ENCODE measurements at places on chromosomes 3 and 15.

GRCh38 chr3:172125053-172125452 is 85.7 kb downstream of the FNDC3B start:
- no peak for DNase-seq

DNA sequence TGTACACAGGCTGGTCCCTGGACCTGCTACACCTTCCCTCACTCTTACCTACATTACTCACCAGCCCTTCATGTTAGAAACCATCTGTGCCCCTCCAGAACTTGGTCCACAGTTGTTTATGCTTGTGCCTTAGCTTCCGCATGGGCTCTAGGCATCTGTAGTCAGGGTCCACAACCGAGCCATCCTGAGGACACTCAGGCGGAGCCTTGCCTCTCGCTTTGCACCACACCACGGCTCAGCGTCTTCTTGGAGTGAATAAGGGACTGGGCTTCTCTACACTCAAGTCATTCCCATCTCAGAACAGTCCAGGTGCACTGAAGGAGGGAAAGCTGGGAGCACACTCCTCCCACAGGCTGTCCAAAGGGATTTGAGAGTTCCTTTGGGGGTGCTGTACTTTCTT is 97.8 kb downstream of the HMG20A start:
- no peak for DNase-seq

- DNase-seq = no peak
These were observed 8.3 kb downstream of the ITPR1 start for GRCh38 chr3:4501437-4501836.

GRCh38 chr15:51121118-51121517 is 26.4 kb upstream of the TNFAIP8L3 start:
- DNase-seq = no peak

DNA sequence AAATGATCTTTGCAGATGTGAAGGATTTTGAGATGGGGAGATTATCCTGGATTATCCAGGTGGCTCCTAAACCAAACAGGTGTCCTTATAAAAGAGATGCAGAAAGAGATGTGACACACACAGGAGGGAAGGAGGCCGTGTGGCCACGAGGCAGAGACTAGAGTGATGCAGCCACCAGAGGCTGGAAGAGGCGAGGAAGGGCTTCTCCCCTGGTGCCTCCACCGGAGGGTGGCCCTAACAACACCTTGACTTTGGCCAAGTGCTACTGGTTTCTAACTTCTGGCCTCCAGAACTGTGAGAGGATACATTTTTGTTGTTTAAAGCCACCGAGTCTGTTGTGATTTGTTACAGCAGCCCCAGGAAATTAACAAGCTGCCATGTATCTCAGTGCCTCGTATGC is 127.1 kb downstream of the ASB7 start:
- no peak for DNase-seq

DNA sequence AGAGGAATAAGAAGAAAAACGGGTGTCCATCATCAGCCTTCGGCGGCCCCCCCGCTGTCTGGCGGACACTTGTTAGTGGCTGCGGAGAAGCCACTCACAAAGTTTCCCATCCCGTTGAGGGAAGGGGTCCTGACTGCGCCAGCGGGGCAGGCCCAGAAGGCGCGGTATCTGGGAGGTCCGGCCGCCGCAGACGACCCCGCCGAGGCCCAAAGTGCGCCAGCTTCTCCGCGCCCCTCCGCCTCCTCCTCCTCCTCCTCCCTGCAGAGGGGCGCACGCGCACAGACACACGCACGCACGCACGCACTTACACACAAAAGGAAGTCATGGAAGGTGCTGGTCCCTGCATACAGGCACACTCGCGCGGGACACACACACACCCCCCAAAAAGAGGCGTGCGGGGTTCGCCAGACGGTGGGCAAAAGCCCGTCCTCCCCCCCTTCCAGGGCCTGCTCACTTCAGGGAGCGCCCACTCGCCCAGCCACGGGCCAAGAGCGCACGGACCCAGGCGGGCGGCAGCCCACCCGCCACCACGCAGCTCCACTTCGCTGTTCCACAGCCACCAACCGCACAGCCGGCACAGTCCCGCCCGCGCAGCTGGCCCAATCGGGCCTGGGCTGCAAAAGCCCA is 18.0 kb downstream of the ZNF148 start:
- DNase-seq = peak; percentile 29

DNA sequence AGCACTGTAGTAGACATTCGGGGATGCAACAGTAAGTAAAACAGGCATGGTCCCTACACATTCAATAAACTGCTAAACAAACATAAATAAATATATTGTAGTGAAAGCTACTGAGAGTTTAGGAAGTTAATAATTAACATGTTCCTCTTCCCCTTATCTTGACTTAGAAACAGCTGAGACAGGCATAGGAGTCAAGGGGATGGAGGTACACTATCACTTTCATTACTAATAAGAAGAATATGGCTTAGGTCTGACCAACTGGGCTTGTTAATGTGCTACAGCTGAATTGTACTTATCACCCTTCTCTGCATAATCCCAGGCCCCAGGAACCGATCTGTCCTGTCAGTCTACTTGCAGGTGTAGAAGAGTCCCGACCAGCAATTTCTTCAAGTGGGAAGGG is 116.3 kb upstream of the DAZL start:
- DNase-seq = no peak

GRCh38 chr3:55765906-55766701 is 279.0 kb upstream of the WNT5A start:
- no peak for DNase-seq

DNA sequence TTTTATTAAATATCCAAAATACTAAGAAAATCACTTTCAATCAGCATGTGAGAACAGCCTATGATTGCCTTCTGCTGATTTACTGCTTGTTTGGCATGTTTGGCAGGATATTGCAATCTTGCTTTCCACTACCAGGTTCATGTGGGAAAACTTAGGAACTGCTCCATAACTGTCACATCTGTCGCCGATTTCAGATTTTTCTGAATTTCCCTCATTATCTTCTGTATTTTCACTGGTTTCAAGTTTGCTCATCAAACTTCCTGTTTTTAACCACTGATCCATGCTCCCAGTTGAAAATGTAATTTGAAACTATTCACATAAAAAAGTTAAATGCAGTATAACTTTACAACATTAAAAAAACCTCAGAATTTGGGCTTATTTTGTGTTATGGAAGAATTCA is 93.0 kb downstream of the NFKBIZ start:
- DNase-seq = no peak

DNA sequence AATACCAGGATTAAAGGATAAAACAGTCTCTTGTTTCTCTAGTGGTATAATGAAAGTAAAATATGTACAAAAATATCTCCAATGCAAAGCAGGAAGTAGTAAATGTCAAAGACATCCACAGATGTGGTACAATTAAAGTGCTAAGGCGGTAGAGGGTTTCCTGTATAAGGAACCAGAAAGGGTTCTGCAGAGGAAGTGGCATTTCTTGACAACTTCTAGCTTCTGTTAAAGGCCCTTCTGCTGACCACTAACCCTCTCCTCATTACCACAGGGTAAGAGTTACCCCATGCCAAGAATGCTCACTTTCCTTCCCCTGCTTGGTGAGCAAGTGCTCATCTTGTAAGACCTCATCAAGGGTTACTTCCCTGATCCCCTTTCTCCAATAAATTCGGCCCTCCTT is 883.6 kb upstream of the NR2F2 start:
- no peak for DNase-seq

GRCh38 chr15:91342097-91342496 is 242.0 kb downstream of the SV2B start:
- DNase-seq = no peak
